ENCODE measurements at places on chromosomes 3 and 15.

DNA sequence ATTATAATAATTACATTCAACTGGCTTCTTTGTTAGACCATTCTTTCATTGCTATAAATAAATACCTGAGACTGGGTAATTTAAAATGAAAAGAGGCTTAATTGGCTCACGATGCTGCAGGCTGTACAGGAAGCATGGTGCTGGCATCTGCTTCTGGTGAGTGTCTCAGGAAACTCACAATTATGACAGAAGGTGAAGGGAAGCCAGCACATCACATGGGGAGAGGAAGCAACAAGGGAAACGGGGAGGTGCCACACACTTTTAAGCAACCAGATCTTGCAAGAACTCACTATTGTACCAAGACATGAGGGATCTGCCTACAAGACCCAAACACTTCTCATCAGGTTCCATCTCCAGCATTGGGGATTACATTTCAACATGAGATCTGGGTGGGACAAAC, 413.1 kb upstream of the ARRDC4 start:
- DNase-seq = no peak

- DNase-seq = no peak
These were observed 209.3 kb upstream of the UMPS start for GRCh38 chr3:124520970-124521369.

DNA sequence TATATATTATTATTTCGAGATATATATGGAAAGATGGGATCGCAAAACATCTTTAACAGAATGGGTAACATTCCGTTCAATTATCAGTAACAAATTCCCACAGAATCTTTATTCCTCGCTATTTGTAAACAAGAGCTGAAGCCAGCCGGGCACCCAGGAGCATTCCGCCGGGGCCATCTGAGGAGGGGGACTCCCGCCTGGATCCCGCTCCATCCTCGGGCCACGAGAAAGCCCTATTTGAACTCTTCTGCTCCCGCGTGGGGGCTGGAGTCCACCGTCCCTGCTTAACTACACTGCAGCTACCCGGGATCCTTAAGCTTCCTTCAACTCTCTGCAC, 687 bp downstream of the GPR176 start:
- DNase-seq = no peak

GRCh38 chr3:49534581-49535441, 19.5 kb upstream of the BSN start:
- DNase-seq = no peak

DNA sequence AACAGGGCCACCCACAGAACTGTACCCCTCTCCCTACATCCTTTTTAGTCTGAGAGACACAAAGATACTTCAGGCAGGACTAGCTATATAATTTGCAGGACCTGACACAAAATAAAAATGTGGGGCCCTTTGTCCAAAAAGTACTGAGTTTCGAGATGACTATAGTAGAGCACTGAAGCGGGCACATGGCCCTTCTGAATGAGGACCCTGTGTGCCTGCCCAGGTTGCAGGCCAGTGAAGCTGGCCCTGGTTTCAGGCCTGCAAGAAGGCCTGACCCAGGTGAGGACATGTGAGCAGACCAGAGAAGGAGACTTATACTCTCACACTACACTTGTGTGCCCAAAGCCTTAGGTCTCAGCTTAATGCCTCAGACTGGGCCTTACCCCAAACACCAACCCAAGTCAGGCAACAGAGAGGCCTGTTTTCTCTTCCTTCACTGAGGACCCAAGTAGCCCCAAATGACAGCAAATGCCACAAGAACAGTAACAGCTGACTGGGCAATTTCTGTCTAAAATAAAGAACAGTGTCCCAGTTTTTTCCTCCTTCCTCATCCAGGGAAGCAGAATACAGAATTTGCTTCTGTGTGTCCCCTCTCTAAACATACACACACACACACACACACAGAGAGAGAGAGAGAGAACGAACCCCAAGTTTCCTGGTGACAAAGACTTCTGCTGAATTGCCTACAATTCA, 100.9 kb upstream of the ARHGEF3 start:
- DNase-seq = no peak

- no peak for DNase-seq
These were observed 37.0 kb downstream of the ATP8B4 start for GRCh38 chr15:50082066-50082465.

Data from erythroblast (primary cell).